ENCODE measurements at places on chromosomes 4 and X. TPM values are rescaled to one million over a fixed set of nuclear protein-coding genes. Genes with fewer than 3 reads are reported as not detected.
A peak's percentile ranks its signal among the peaks of the same experiment; 100 is the strongest.

TCEAL2 gene
- total RNA-seq: not detected

- no peak for DNase-seq
These were observed 45.5 kb upstream of the STK26 start for GRCh38 chrX:131977619-131978018.

TSPAN6 gene
- 16.7 TPM for total RNA-seq

FOXO4 gene
- 152 TPM for total RNA-seq

DNA sequence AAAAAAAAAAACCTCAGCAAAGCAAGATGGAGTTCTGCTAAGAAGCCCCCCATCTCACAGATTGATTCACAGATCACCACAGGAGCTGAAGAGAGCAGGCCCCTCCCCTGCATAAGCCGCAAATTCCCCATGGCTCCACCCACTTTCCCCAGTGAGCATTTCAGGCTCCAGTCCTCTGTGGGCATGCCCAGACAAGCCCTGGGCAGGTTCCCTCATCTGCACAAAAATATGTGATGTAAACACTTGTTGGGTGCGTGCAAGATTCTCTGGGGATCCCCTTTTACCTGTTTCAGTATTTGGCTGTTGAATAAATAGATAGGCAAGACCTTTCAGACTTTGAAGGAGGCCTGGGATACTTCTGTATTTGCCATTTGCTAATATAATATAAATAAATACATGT is 514.3 kb downstream of the PCDH7 start:
- DNase-seq: no peak

- DNase-seq: peak; percentile 27
These were observed 442 bp upstream of the MCUB start for GRCh38 chr4:109559625-109559982.

AFF2 gene
- total RNA-seq: 0.32 TPM

COMMD8 gene
- total RNA-seq: 15.2 TPM

DNA sequence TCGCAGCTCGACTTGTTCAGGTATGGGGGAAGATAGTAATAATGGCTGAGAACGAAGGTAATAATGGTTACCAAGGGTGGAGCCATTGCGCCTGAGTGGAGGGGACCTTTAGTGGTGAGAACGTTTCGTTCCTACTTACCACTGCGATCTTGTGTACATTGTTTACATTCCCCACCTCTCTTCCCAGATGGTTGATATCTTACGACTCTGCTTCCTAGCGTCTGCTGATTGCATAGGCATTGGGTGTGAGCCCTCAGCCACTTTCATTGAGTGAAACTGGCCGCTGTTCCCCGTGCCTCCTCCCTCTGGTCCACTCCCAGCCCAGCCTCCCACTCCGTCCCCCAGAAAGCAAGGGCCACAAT is 850 bp downstream of the IGBP1 start:
- DNase-seq: peak; percentile 11

DNA sequence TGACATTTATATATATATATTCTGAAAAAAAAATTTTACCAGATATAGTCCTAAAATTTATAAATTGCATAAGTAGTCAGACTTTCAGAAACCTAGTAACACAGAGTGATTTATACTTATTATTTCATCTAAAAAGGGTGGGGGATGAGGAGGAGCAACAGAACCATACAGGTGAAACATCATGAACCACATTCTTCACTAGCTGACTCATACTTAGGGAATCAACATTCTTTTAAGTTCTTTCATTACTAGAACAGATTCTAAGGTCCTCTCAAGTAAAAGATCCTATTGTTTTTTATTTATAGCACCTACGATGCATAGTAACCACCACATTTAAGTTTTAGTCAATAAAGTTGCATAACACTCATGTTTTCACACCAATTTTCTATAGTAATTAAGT is 166.1 kb downstream of the LRBA start:
- no peak for DNase-seq

DNA sequence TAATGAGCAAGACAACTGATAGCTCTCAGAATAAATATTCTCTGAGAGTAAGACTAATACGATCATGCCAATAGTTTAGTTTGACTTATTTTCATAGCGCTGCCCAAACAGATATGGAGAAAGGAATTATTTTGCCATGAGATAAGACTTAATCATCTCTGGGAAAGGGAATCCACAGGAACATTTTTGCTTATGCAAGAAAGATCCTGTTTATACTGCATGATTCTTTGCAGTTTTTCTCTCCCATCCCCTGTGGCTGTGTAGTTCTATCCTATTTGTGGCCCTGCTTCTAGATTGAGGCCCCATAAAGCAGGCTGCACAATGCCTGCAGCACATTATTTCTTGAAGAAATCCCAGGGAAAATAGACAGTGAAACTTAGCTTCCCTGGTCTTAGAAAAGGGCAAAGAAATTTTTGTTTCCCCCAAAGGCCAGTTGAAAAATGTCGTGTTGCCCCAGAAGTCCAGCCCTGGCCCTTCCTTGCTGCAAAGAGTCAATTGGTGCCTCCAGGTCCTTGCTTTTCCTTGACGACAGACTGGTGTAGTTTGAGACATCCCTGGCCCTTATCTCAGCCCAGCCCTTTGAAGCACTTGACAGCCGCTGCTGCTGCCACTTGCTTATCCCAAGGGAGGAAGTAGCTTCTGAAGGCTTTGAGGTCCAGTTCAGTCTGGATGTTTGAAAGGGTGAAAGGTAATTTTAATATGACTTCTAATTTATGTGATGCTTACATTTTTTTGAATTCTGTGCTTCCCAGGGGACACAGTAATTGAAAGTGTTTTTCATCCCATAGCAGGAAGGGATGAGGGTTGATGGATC is 45.0 kb upstream of the SH3RF1 start:
- DNase-seq: peak; percentile 13

SYAP1 gene
- total RNA-seq: 25.3 TPM

DNA sequence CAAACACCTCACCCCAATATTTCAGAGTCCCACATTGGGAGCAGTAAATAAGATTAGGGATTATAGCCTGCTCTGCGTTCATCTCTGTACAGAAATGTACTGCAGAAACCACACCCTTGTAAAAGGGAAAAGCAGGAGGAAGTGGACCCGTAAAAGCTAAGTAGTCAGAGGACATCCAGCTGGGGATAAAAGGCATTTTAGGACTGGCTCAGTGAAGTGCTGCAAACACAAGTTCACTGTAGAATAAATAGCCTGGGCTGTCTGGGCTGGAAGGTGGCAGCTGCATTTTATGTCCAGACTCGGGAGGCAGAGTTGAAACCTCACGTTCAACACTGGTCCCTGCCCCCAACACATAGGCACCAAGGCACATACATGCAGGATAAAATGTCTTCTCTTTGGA is 178.7 kb upstream of the FAT1 start:
- peak; percentile 26 for DNase-seq

GRCh38 chrX:141176586-141177451 is at the start of gene LDOC1:
Gene LDOC1 (minus strand): TSS chrX:141177129. CDS start chrX:141177021, 108 bp downstream.
- DNase-seq: peak; percentile 59

GRCh38 chr4:148883435-148883834 is 441.2 kb upstream of the NR3C2 start:
- no peak for DNase-seq

GRCh38 chr4:28350485-28350884 is 1489.8 kb downstream of the STIM2 start:
- DNase-seq: no peak

GRCh38 chr4:146638786-146639505 is at the start of gene POU4F2:
Gene POU4F2 (plus strand): TSS chr4:146638893. CDS start chr4:146639141, 248 bp downstream.
- no peak for DNase-seq

FAM47C gene
- total RNA-seq: not detected

ATOH1 gene
- total RNA-seq: 76.7 TPM

GRCh38 chr4:182886205-182886604 is 31.0 kb downstream of the DCTD start:
- DNase-seq: no peak

MAGEA8 gene
- total RNA-seq: not detected

PABPC1L2A gene
- not detected for total RNA-seq

DNA sequence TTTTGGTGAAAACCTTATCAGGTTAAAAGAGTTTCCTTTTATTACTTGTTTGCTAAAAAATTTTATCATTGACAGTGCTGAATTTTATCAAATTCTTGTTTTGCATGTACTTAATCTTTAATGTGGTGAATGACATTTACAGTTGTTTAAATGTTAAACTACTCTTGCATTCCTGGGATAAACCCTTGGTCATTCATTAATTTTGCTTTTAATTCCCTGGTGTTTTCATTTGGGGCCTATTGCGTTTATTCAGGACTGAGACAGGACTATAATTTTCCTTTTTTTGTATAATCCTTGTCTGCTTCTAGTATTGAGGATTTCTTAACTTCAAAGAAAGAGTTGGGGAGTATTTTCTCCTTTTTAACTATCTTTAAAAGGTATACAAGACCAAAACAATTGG is 98.7 kb upstream of the TLL1 start:
- no peak for DNase-seq

FBXL5 gene
- total RNA-seq: 31.8 TPM

- no peak for DNase-seq
These were observed 122.4 kb downstream of the LARP7 start for GRCh38 chr4:112759313-112759712.

DCAF8L2 gene
- total RNA-seq: not detected

DNA sequence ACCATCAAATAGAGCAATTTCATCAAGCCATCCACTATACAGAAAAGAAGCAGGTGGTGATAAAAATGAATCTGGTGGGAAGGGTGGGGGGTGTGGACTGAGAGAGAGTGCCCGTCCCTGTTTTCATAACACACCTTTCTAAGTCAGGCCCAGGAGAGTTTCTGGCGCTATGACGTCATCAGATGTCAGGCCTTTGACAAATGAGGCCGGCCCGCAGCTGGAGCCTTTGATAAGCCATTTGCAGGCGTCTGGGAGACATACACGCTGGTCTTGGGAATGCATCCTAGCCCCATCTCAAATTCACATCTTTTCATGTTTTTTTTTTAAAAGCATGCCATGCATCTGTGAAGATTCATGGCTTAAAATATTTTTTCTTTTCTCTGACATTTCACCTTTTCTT is 404.5 kb downstream of the BCOR start:
- no peak for DNase-seq

DNA sequence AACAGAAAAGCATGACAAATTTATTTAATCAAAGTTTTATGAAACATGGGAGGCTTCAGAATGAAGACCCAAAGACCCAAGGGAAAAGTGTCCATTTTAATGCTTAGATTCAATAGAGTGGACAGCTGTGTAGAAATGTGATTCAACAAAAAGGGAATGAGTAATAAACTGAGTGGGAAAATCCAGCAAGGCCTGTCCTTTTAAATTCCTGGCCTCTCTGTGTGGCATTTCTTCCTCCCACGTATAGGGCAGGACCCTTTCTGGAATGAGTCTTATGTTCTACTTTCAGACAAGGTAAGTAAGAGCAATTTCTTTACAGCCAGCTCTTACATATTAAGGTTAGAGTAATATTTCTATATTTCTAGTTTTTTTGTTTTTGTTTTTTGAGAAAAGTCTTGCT is 14.5 kb downstream of the AASDH start:
- DNase-seq: no peak

DNA sequence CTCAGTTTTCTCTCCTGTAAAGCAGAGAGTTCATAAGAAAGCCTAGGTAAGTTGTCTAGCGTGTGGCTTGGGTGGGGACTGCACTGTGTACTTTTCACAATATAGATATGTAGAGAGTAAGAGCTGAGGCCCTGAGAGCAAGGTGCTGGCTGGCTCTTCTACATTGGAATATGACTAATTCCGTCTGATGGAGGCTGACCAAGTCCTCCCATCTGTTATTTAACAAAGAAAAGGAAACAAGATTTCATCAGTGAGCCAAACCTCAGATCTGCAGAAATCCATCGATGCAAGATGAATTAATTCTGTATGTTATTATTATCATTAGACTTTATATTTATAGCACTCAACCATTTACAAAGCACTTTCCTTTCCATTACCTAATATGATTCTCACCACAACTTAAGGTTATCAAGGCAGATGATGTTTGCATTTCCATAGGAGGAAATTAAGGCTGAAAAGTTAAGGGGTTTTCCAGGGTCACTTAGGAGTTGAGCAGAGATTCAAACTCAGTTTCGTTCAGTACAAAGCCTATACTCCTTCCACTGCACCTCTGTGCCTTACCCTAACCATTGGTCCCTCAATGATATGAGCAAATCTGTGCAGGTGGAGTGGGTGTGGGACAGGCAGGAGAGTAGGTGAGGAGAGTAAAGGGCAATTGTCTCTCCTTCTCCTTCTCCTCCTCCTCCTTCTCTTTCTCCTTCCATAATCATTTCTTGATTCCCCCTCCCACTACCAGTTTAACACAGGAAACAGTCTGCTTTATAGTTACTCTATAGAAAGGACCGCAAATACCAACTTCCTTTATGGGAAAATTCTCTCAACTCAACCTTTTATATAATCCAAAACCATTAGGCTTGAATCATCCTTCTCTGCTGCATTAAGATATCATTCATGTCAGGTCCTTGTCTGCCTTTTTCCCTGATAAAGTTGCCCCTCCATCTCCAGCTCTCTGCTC is 27.6 kb upstream of the SRD5A3 start:
- DNase-seq: no peak

RHOXF2B gene
- not detected for total RNA-seq

DNA sequence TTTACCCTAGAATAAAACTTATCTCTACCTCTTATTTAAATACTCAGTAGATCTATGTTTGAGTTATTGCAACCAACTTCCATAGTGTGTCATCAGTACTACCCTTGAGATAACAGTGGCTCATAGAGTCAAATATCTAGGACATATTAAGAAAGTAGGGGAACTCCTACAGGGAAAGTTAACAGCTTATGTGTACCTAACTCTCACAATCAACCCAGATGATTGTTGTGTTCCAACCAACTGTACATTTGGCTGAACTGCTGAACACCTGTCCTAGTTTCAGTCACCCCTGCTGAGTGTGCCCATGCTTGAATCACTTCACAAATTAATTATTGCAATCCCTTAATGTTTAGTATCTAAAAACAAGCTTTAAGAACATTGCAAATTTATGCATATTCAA is 244.2 kb upstream of the GRID2 start:
- no peak for DNase-seq

DNA sequence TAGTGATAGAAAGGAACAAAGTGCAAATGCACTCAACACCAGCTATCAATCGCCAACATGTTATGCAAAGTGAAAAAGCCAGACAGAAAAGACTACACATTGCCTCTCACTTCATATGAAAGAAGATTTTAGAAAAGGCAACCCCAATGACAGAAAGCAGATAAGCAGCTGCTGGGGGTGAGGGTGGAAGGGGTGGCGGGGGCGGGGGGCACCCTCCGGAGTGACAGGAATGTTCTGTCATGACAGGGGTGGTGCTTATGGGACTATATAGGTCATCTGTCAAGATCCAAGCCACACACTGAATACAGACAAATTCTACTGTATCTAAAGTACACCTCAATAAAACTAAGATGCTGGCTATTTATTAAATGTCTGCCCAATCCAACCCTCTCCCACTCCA is 10.7 kb downstream of the WDR1 start:
- no peak for DNase-seq

DNA sequence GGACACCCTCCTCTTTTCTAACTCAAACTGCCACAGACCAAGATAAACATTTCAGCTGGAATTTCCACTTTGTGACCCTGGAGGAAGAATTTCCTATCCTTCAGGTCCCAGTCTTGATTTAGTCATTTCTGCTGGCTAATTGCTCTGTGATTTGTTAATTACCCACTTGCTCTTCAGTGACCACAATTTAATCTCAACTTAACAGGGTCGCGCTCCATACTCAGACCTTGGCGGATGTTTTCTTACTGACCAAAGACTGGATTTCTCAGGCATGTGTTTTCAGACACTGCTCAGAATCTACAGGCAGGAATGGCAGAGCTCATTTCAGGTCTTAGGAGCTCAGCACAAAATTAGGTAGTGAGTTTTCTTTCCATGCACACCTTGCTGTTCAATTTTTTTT is 188.9 kb downstream of the ASMT start:
- DNase-seq: no peak

All from transverse colon (tissue), 4 donors.